ENCODE measurements at places on chromosomes 16 and 17.
A peak's percentile ranks its signal among the peaks of the same experiment; 100 is the strongest.

GRCh38 chr17:79532107-79532790, 78.6 kb downstream of the RBFOX3 start:
- no peak for DNase-seq

GRCh38 chr17:74917430-74917829, 5.6 kb downstream of the USH1G start:
- no peak for DNase-seq

DNA sequence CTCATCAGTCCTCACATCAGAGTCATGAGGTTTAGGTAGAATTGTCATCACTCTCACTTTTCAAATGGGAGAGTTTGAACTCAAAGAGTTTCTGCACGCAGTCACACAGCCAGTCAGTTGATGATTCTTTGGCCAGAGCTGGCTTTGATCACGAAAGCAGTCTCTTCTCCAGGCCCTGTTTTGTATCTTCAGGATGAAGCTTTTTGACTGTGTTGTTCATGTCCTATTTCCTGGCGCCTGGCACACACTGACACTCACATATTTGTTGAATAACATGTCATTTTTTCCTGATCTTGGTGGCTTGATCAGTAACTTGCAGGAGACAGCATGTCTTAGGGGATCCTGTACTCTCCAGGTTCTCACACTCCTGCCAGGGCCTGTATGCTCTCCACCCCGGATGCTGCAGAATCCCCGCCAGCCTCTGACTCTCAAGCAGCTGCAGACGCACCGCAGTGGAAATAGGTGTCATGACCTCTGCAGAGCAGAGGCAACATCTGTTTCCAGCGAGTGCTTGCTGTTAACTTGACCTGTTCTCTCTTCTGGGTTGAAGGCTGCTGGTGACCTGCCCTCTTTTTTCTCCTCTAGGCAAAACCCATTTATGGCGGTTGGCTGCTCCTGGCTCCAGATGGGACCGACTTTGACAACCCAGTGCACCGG, 33.0 kb downstream of the MPRIP start:
- DNase-seq = no peak

- DNase-seq = peak; percentile 26
Measured at GRCh38 chr17:44221084-44221861, 1.8 kb upstream of the UBTF start.

DNA sequence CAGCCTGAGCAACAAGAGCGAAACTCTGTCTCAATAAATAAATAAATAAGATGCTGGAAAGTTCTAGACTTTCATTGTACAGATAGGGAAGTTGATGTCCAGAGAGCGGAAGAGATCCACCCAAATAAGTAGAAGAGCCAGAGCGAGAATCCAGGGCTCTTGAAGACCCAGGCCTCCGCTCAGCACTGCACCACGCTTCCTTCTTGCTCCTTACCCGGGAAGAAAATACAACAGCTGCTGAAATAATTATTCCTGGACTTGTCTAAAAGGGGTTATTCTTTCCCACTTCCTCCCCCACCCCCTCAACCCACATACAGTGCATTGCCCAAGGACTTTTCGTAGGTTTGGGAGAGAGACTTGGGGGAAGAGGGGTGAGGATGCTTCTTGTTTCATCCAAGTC, 26.7 kb downstream of the CDK5RAP3 start:
- DNase-seq = no peak

- DNase-seq = no peak
Measured at GRCh38 chr16:86365513-86366273, 144.6 kb upstream of the FOXF1 start.

DNA sequence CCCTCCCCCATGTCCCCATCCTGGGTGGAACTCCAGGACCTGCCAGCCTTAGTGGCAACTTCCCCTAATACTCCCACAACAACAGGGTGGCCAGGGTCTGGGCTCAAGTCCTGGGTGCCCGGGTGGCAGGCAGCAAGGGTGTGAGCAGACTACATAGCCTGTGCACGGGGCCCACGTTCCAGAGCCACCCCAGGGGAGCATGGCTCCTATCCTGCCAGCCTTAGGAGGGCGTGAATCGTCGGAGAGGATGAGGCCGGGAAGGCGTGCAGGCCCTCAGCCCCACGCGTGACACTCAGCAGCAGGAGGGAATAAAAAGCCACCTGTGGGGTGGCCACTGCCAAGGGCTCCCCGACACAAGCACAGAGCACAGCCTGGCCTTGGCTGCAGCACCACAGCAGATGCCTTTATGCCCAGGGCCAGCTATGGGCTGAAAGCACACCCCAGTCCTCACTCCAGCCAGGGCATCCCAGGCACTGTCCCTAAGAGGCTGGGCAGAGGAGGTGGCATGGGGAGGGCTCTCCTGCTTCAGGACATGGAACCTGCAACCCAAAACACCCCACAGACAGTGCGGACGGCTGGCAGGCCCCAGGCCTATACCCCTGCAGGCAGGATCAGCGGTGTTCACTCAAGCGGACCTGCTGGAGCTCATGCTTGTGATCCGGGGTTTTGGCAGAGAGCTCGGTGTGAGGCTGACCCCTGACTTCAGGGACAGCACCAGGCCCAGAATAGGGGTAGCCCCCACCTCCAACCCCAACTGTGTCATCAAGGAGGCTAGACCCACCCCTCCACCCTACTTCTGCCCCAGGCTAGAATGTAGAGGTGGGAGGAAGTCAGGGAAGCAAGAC, 2.7 kb downstream of the BCAR1 start:
- DNase-seq = no peak

- DNase-seq = no peak
Measured at GRCh38 chr16:70678898-70679670, 6.8 kb downstream of the MTSS2 start.

- no peak for DNase-seq
Measured at GRCh38 chr17:40402668-40403067, 15.0 kb downstream of the TOP2A start.

GRCh38 chr16:1908983-1909382, 9.2 kb downstream of the HS3ST6 start:
- DNase-seq = no peak

DNA sequence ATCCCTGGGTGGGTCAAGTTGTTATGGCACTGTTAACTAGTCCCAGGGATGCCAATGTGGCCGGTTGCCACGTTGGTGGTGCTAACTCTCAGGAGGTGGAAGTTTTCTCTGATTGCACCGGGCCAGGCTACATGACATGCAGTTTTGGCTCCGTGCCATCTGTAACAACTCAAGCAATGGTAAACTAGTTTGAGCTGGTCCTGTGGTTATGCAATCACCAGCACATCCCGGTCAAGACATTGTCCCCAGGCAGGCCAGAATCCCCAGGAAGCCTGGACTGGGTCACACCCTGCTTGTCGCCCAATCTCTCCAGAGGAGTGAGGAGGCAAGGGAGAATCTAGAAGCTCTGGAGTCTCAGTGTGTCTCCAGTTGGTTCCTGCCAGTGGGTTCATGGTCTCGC, 10.1 kb upstream of the CCL17 start:
- no peak for DNase-seq

DNA sequence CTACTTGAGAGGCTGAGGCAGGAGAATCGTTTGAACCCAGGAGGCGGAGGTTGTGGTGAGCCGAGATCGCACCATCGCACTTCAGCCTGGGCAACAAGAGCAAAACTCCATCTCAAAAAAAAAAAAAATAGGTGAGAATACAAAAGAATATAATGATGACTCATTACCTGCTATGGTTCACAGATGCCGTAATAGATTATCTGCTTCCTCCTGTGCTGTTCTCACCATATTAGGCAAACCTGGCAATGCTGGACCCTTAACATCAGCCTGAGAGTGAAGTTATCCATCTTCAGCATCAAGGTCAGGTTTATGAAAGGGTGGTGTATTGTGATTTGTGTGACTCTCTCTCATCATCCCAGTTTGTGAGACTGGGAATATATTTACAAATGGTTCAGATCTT, 271.3 kb upstream of the CPHXL start:
- DNase-seq = no peak

- DNase-seq = no peak
Measured at GRCh38 chr17:27339836-27340550, 46.1 kb downstream of the WSB1 start.

GRCh38 chr16:522320-523096, 5.0 kb upstream of the CAPN15 start:
- no peak for DNase-seq

- DNase-seq = no peak
Measured at GRCh38 chr17:65794572-65794971, 233.1 kb upstream of the AXIN2 start.

GRCh38 chr17:7355053-7355452, at the start of gene TMEM95:
Gene TMEM95, plus strand, starts transcription at chr17:7355156. Its CDS starts 49 bp downstream, at chr17:7355205.
- no peak for DNase-seq

DNA sequence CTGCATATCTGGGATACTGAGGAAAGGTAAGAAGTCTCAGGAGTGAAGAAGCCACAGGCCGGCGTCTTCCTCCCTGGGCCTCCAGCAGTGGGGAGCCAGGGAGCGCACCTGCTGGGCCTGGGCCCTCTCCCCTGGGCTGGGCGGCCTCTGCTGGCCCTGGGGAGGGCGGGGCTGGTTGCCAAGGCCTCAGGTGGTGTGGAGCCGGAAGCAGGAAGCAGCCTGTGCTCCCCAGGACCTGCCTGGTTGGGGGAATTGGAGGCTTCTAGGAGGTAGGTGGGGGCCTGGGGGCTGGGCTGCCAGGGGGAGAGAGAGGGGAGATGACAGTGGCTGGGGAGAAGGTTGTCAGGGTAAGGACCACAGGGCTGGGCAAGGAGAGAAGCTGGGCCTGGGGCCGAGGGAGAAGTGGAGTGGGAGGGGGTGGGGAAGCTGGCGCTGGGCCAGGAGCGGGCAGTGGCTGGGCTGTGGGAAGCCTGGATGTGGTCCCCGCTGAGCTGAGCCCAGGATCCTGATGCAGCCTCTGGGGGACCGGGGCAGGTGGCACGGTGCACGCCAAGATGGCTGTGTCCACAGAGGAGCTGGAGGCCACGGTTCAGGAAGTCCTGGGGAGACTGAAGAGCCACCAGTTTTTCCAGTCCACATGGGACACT, at the start of gene SMIM22:
SMIM22 (plus strand) TSS at position 189 of the 647 bp plus-strand sequence; CDS start at position 555, 366 bp downstream.
- no peak for DNase-seq

DNA sequence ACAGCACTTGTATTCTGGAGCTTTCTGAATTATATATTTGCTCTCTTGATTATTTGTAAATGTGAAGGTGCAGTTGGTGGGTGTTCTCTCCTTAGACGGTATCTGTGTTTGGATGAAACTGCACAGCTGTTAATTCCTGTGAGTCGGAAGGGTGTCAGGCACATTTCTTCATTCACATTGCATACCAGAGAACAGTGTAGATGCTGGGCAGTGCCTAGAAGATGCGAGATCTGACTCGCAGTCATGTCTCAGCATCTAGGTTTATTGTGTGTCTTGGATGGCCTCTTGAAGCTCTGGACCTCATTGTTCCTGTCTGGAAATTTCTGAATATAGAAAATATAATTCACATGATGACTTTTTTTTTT, 61.2 kb downstream of the CLEC16A start:
- DNase-seq = no peak

- no peak for DNase-seq
Measured at GRCh38 chr16:89678258-89678657, 8.2 kb upstream of the CDK10 start.

DNA sequence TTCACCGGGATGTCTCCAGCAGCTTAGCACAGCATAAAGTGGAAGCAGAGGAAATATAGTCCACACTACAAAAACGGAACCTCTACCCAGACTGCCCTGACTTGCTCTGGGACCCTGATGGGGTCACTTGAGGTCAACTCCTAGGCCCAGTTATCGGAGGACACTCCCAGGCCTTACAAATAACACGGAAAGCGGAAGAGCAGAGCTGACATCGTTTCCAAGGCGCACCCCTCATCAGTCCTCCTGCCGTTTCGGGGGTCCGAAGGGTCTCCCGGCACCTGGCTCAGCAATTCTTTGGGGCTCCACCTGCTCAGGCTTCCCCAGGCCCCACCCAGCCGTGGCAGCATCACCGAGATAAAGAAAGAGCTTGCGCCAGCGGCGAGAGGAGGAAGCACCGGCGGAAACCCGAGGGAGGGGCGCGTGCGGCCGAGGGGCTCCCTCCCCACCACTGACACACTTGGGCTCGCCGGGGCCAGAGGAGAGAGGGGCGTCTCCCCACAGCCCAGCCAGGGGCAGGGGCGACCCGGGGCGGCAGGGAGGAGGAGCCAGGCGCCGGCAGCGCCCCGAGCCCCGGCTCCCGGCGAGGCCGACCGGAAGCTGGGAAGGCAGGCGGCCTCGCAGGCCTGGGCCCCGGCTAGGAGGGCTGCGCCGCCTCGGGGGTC, 727 bp downstream of the CORO7 start:
- no peak for DNase-seq

- DNase-seq = no peak
Measured at GRCh38 chr16:2663553-2664546, 18.5 kb upstream of the KCTD5 start.

DNA sequence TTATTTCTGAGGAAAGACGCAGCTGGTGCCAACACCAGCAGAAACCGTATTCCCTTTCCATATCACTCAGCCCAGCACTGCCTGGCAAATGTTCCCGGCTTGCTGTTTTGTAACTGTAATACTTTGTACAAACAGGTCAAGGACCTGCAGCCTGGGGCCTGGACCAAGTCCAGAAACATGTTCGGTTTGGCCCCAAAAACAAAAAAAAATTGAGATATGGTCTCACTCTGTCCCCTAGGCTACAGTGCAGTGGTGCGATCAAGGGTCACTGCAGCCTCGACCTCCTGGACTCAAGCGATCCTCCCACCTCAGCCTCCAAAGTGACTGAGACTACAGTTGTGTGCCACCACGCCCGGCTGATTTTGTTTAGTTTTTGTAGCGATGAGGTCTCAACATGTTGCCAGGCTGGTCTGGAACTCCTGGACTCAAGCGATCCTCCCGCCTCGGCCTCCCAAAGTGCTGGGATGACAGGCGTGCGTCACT, 1.2 kb downstream of the HAGH start:
- DNase-seq = no peak

DNA sequence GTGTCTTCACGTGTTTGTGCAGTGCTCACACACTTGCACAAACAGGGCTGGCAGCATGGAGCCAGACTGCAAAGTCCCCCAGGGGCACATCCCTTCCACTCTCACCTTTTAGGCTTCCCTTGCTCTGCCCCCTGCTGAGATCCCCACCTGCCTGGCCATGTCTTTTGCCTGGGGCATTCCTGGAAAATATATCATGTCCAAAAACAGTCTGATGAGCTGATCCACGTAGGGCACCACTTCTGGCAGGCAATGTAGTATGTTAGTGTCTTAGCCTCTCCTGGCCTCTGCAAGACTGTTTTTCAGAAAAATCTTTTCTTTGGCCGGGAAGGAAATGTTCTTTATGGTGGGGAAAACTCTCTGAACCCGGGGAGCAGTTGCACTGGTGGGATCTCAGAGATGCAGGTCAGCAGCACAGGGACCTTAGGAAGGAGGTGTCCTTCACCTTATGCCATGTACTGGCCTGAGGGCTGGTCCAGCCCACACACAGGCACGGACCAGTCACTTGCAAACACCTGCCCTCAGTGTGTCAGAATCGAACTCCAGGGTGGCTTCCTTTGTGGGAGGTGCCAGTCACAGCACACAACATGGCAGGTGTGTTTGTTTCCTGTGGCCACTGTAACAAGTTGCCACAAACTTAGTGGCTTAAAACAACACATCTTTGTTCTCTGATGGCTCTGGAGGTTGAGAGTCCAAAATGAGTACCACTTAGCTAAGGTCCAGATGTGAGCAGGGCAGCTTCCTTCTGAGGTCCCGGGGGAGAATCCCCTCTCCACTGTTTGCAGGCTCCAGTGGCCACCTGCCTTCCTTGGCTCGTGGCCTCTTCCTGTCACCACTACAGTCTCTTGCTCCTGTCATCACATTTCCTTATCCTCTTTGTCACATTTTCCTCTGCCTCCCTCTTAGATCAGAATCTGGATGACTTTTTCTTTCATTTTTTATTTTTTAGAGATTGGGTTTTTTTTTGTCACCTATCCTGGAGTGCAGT, 46.6 kb downstream of the MPRIP start:
- DNase-seq = no peak
